ENCODE measurements at places on chromosomes 7 and 10.

DNA sequence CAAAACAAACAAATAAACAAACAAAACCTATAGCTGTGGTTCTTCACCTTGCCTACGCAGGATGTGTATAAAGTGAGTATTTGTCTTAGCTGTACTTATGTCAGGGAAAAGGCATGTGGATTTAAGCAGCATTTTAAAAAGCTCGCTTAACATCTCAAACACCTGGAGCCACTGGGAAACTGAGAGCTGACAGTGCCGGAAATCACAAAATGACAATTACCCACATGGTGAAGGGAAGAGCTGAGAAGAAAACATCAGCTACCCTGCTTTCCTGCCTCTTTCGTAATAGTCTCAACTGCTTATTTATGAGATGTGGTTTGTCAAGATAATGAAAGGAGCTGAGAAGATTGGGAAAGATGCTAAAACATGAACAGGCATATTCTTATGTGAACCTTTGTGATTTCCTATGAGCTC, 31.1 kb upstream of the MSMB start:
- no peak for DNase-seq

GRCh38 chr10:78542141-78542489, 508.5 kb downstream of the RPS24 start:
- no peak for DNase-seq

GRCh38 chr7:152574892-152575548, 100.9 kb downstream of the XRCC2 start:
- DNase-seq, result no peak

DNA sequence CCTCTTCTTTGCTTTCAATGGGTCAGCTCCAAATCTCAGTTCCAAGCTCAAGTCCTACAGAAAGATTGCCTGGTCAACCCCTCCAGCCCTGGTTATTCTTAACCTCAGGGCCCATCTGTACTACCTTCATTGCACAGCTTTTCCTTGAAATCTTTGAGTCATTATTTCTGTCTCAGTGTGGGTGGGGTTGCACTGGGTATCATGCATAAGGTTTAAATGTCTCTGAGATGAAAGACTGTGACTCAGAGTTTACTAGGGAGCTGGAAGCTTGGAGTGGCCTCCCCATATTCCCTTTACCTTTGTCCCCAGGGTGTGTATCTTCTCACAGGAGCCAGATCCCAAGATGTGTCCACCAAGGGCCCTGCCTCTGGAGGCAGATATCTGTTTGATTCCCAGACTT, 3.3 kb upstream of the OR6V1 start:
- DNase-seq, result no peak

GRCh38 chr10:28468707-28469483, 64.0 kb upstream of the WAC start:
- no peak for DNase-seq

- DNase-seq, result no peak
Observed at GRCh38 chr10:24152270-24152669, 56.7 kb upstream of the KIAA1217 start.

GRCh38 chr7:151249732-151250072, 1.2 kb upstream of the SMARCD3 start:
- DNase-seq, result no peak

DNA sequence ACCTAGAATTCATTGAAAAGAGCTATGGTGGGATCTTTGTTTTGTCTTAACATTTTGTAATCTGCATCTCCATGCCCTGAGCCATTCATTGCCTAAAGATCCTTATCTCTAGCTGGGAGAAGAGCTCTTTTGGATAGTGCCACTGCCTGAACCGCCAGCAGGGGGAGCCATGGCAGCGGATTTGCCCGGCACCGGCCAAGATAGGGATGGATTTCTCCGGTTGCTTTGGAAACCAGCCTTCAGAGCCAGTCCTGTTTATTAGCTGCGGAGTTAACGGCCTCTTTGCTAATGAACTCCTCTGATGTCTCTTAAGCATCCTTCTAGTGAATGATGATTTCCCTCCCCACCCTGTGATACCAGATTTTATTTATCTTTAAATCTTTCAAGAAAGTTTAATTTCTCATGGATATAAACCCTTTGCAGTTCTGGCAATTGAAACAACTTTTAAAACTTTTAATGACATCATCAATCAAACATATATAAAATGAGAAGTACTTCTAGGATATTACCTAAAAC, 58.2 kb upstream of the LYZL2 start:
- peak; percentile 63 for DNase-seq

GRCh38 chr10:75493464-75493863, 62.0 kb downstream of the LRMDA start:
- no peak for DNase-seq

GRCh38 chr7:78267141-78267540, 468.6 kb downstream of the PHTF2 start:
- DNase-seq, result no peak

DNA sequence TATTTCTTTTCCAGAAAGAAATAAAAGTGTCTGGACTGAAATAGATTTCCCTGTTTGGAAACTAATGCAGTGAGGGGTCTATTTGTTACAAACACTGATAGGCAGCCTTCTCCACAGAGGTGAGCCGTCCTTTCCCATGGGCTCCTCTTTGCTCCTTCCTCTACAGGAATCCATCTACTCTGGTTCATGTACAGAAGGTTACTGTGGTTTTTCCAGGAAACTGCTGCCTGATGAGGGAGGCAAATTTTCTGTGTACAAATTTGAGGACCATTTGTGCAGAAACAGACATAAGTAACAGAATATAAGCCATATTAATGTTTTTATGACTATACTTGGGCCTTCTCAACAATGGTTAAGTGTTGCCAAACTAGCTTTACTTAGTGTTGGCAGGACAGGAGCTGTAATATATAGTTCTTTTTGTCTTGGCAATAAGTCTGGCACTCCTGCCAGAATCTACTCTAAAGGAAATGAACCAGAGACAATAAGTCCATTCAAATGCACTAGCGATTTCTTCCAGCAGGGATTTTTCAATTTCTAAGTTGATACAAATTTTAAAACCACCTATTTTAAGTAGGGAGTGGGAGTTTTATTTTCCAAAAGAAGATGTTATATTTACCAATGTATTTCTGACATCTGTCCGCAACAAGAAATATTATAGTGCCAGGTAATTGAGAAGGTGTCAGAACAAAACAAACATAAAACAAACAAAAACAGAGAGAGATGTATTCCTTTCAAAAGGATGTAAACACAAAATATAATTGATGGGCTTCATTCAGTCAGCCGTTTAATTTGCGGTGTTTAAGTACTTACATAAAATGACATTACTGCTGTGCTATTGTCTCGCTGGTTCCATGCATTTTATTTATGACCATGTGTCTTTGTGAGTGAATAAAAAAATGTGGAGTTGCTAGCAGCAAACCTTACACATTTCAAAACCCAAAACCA, 91.0 kb upstream of the NFE2L3 start:
- DNase-seq, result no peak

DNA sequence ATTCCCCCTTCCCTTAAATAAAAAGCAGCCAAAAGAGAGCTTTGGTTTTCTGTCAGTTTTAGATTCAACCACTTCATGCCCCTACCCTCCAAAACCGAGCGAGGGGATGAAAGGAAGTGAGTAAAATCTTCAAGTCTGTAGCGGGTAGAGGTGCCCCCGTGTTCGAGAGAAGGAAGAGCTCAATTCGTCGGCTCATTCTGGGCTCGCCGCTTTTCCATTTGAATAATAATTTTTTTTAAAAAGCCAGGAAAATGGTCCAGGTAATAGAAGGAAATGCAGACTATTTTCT, 436.2 kb upstream of the GALNT17 start:
- DNase-seq, result no peak

DNA sequence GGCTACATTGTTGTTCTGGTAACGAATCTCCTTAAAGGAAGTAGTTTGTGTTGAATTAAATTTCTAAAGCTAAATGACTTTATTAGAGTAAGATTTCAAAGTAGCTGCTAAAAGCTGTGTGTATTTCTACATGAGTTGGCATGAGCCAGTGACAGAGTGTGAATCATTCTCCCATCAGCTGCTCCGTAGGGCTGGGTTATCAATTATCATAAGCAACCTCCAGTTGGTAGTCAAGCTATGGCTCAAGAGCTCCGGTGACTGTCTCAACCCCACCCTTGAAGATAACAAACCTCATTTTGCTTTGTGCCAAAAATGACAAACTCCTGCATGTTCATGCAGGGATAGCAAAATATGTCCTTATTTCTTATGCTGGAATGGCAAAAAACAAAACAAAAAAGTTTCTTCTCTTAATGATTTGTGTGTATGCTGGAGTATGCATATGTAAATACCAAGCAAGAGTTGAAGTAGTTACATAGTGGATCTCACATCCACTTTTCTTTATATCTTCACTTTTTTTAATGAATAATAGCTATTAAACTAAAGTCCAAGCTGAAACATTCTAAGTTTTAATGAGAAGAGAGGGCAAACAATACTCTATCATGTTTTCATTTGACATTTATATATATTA, 249.4 kb downstream of the CACNA2D1 start:
- DNase-seq, result no peak

DNA sequence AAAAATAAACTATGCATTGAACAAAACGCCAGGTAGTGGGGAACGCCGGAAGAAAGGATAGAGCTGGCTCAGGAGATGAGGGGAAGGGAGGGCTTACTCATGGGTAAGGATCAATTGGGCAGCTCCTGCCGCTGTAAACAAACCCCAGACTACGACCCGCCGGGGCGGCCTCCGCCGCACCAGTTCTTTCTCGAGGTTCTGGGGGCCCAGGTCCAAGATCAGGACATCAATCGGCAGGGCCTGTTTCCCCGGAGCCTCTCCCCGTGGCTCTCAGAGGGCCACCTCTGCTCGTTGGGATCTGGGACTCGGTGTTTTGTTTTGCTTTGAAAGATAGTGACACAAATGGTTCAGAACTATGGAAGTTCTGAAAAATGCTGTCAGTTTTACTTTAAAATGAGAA, 140.4 kb downstream of the ELFN1 start:
- no peak for DNase-seq

GRCh38 chr7:26165950-26166683, 14.1 kb downstream of the NFE2L3 start:
- DNase-seq, result no peak

DNA sequence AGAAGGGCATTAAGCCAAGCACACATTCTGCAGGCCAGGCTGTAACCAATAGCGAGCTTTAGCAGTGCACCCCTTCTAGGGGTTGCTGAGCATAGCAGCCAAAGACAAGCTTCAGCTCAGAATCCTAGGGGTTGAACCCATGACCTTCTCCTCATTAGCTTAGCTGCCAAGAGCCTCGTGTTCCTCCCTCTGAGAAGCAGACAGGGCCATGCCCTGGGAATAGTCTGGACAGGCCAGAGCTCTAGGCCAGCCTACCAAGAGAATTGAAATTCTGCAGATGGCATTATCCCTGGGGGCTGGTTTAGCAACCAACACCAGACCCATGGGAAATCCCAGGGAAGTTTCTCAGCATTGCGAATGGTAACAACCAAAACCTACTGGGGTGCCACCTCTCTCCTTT, 77.2 kb downstream of the PLXNA4 start:
- DNase-seq, result no peak

- DNase-seq, result no peak
Observed at GRCh38 chr7:157841773-157842370, 505.1 kb downstream of the DNAJB6 start.

DNA sequence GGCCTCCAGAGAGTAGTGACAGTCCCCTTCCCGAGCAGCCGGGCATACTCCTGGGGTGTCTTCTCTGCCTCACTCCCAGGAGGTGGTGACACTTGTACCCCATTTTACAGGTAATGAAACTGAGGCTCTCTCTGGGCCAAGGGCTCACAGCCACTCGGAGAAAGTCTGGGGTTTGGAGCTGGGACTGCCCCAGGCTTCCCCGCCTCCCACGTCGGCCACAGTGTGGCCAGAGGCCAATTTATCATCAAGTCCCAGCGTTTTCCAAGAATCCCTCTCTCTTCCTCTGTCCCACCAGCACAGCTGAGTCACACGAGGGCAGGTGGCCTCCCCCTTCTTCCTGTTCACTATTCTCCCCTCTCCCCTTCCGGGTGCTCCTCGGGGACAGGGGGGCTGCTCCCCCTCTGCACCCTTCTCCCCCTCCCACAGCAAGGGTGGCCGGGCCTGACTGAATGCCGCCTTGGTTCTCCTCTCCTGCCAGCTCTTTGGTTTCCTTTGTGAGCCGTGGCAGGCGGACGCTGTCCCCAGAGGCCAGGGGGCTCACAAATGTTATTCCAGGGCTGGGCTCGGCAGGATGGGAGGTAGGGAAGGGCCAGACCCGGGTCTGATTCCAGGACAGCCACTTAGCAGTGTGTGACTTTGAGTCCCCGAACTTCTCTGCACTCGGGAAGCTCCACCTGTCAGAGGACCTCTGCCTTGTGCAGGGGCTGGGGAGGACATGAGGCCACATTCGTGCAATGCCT, 17.7 kb downstream of the CLIP2 start:
- DNase-seq, result no peak

- DNase-seq, result no peak
Observed at GRCh38 chr7:106003525-106004064, 40.5 kb downstream of the CDHR3 start.

DNA sequence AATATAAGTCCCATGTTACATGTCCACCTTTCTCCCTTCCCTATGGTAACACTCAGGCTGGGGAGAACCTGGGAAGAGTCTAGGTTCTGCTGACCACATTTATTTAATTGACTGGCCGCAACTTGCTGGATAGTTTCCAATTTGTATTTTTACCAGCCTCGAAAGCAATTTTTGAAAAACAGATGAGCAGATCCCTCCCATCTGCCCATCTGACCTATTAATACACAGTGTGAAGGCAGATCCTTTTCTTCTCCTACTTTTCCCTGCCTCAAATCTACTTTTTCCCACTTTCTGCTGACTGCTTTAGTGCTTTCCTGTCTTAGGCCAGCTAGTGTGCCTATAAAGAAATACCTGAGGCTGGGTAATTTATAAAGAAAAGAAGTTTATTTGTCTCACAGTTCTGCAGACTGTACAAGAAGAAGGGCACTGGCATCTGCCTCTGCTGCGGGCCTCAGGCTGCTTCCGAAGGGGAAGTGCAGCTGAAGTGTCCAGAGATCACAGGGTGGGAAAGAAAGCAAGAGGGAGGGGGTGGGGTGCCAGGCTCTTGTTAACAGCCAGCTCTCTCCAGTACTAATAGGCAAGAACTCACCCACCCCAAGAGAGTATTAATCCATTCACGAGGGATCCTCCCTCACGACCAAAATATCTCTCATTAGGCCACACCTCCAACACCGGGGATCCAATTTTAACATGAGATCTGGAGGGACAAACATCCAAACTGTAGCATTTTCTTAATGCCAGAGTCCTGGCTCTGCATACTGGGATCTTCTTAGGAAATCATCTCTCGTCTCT, 336.0 kb upstream of the IGFBP3 start:
- no peak for DNase-seq

DNA sequence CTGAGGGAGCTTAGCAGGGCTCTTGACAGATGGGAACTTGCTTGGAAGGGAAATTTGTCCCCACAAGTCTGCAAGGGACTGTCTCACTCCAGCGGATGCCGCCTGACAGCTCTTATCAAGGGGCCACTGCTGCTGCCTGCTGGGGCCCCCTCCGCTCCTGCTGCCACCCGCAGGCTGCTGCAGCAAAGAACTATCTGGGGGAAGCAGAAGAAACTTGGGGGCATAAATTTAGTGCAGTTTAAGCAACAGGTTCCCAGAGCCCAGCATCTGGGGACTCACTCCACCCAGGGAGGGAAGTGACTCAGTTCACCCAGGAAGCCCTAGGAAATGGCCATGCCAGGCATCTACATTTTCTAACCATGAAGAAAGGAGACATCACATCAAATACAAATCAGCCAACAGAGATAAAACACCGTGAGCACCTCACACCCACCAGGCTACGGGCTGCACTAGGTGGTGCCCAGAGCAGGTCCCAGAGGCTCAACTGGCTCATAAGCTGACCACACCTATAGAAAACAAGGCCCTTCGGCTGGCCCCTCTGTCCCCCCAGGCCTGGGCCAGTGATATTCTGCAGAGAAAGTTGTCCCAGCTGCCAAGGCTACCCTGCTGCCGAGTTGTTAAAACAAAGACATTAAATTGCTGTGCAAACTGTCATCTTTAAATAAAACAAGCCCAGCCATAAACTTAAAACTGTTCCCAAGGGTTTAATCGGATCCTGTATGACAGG, 3.7 kb downstream of the RGS10 start:
- DNase-seq, result no peak
